ENCODE measurements at places on chromosomes 7 and 10. TPM values are rescaled to one million over a fixed set of nuclear protein-coding genes. Genes with fewer than 3 reads are reported as not detected.
A peak's percentile ranks its signal among the peaks of the same experiment; 100 is the strongest.

Gene WNT16
- 1.4 TPM for total RNA-seq

Gene HHEX
- 8.9 TPM for total RNA-seq

Gene MYH16
- total RNA-seq, result not detected

Gene TFR2
- total RNA-seq, result not detected

Gene ZFAND2A
- 21.6 TPM for total RNA-seq

Gene CPA1
- total RNA-seq, result not detected

Gene PON1
- not detected for total RNA-seq

Gene LAMB1
- 172 TPM for total RNA-seq

Gene PLCE1
- total RNA-seq, result 9.7 TPM

Gene ERVW-1
- not detected for total RNA-seq

Gene PLEKHS1
- total RNA-seq, result not detected

DNA sequence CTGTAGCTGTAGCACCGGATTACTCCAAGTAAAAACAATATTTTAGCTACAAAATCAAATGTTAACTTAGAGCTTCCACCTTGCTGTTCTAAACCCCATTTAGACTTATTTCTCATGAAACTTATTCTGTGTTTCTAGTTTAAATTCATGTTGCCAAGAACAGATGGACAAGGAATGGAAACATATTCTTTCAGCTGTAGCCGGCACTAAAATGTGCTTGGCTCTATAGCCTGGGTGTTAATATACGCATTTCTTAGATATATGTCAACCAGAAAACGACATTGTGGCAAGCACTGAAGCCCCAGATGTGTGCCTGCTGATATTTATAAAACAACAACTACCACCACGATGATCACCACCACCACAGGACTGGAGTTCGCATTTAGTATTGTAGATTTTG lies 190.3 kb upstream of the ETV1 start:
- no peak for DNase-seq

DNA sequence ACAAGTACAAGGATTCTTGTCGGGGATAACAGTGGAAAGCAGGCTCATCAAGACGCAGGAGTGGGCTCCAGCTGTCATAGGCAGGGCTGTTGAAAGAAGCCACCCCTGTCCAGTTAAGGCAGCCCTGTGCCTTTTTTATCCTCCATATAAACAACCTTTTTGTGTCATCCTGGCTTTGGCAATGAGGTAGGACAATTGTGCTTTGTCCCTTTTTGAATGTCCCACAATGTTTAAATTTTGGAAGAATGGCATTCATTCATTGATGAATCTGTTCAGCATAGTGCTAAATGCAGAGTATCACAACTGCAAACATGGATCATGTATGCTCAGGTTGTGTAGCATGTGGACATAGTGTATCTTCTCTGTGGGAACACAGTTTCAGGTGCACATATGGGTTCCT lies 66.7 kb downstream of the UBE3C start:
- DNase-seq, result no peak

GRCh38 chr7:44051611-44052220 lies 7.2 kb downstream of the DBNL start:
- DNase-seq, result no peak

- DNase-seq, result no peak
Observed at GRCh38 chr7:1422512-1423263, 36.6 kb downstream of the MICALL2 start.

DNA sequence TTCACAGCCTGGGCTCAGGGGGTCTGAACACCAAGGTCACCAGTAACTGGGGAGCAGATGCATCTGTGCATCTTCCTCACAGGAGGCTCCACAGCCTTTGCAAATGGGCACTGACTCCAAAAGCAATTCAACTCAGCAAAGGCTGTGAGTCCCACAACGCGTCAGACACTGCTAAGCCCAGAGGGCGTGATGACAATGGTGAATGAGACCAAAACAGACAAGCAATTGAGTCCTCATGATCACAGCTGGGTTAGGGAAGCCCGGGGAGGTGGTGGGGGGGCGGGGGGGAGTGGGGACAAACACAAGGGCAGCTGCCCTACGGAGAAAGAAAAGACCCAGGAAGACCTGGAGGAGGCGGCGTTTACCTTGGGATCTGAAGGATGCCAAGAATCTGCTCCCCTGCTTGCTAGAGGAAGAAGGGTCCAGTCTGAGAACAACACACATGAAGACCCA lies 61.6 kb upstream of the RNF32 start:
- no peak for DNase-seq

DNA sequence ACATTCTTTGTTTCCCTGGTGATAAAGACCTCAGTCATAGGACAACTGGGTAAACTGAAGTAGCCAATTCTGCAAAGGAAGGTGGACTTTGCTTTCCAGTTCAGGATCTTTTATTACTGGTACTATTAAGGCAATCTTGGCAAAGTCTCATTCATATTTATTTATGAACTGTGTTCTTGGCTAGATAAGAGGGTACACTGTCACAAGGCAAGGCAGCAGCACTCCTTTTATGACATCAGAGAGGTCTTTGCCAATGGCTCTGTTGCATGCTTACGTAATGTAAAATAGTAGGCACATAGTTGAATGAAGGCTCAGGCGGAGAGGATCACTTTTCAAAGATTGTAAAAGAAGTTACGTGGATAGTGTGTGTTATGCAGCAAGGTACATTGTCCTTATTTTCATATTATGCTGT lies 63.7 kb upstream of the PDK4 start:
- no peak for DNase-seq

DNA sequence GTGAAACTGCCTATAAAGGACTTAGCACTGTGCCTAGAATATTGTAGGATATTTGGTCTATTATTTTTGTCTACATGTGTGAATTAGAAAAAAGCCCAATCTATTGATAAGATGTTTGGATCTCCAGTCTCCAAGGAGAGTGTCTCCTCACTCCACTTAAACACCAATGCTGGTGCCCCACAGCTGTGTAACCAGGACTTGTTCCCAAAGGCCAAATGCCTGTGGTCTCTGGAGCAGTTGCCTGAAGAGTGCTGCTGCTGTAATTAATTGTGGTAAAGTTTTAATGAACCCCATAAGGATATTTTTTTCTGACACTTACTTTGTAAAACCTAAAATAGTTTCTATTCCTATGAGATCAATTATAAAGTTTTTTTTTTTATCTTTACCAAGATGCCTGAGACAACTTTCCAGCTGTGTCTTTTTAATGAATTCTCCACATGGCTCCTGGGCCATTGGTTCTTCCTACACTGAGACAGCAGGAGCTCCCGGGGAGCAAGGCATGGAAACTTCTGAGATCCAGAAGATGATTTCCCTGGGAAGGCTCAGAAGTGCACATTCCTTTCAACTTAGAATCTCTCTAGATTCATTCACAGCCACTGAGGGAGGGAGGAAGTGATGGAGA lies 11.2 kb upstream of the OR2A5 start:
- DNase-seq, result no peak

GRCh38 chr10:114347791-114348190 lies 56.5 kb downstream of the AFAP1L2 start:
- no peak for DNase-seq

GRCh38 chr7:4073750-4074149 lies 608.3 kb upstream of the FOXK1 start:
- DNase-seq, result no peak

DNA sequence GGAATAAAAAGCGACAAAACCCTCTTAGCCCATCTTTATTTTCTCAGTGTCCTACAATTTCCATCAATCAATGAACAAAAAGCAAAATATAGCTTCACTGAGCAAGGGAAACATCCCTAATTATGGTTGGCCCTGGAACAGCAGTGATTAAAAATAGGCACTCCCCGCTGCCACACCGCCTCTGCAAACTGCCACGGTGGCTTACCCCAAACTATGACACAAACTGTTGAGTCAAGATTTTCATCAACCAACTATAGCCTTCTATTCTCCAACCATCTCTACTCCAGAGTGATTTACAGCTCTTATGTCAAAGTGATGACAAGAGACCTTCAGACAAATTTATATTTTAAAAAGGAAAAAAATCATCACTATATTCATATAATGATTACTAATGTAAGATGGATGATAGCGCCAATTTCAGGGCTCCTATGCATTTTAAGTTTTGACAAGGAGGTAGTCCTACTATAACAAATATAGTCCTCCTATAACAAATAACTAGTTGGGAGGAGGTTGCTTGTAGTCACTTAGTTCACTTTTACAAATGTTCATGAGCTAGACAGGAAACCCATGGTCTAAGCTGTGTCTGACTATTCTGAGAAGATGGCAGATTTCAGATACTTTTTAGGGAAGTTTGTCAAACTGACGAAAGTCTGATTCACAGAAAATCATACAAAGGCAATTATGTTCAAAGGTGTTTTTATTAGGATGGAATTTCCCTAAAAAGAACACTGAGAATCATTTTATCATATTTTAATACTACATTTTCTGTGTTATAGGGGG lies 26.3 kb downstream of the DENND11 start:
- no peak for DNase-seq

GRCh38 chr7:134829380-134829986 lies 50.0 kb downstream of the CALD1 start:
- DNase-seq, result no peak

DNA sequence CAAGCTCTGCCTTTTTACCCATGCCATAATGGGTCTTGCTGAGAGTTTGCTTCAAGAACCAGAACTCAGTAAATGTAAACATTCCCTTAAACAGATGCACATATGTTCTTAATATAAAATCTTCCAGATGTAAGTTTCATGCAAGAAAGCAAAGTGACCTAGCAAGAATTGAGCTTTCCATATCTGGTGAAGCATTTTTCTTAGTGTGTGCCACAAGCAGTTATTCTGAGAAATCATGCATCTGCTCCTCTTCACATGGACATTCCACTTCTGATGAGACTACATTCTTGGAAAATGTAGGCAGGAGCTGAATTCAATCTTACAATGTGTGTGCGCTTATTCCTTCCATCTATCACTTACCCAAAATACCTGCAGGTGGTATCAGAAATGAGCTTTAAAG lies 227.8 kb upstream of the LRRTM3 start:
- no peak for DNase-seq

DNA sequence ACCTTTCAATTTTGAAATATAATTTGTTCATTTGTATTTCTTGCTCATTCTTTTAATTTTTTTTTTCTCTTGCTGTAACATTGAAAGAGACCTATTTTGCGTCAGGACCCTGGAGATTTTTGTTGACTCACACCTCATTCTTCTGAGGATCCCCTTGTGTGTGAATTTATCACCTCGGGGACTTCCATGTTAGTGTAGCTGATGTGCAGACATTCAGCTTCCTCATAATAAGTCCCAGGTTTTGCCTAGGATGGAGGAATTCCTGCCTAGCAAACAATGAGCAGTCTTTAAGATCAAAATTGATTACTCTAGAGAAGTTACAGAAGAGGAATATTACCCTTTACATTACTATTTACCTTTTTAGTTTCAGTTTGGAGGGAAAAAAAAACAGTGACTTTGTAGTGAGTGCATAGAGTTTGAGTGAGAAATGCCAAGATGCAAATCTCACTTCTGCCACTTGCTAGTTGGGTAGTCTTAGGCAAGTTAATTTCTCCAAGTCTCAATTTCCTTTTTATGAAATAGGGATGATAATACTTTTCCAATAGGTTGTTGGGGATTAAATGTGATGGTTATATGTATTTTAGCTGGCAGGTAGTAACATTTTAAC lies 14.3 kb downstream of the TES start:
- no peak for DNase-seq

DNA sequence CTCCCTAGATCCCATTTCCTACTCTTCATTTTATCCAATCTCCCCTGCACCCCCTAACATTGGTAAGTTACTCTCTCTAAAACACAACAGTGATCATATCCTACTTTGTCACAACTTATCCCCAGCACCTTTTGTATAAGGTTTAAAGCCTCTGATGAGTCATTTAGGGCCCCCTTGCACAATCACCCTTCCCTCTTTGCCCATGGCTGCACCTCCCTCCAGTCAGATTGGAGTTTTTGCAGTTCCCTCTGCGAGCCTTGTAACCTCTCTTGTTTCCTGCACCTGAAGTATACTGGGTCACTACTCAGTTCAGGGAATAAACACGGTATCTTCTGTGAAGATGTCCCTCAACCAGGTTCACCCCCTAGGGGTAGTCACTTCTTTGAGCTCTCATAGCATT lies 55.9 kb upstream of the ADRB1 start:
- no peak for DNase-seq

- DNase-seq, result no peak
Observed at GRCh38 chr7:84712374-84713121, 474.3 kb downstream of the SEMA3D start.

- no peak for DNase-seq
Observed at GRCh38 chr10:111261081-111261615, 184.3 kb downstream of the ADRA2A start.

DNA sequence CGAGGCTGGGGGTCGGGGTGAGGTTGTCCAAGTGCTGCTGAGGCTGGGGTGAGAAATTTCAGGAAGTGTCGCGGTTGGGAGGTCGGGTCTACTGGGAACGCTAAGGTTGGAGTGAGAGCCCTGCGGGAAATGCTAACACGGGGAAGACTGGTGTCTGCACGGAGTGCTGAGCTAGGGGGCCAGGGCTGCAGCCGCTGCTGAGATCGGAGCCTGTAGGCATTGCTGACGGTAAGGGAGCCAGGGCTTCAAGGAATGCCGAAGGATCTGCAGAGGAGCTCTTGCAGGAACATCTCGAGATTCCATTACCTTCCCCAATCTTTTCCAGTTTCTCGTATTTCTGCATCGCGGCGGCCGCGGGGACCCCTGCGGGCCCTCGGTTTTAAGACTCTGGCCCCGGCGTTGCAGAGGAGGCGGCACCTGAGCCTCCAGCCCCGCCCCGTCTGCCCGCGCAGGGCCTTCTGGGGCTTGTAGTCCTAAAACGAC lies at the start of gene CDK5:
Gene CDK5, minus strand, starts transcription at position 392 of the 483 bp plus-strand sequence. Its CDS starts 49 bp downstream, at position 343.
- peak; percentile 76 for DNase-seq

GRCh38 chr7:96548664-96549063 lies 161.0 kb downstream of the SEM1 start:
- no peak for DNase-seq

DNA sequence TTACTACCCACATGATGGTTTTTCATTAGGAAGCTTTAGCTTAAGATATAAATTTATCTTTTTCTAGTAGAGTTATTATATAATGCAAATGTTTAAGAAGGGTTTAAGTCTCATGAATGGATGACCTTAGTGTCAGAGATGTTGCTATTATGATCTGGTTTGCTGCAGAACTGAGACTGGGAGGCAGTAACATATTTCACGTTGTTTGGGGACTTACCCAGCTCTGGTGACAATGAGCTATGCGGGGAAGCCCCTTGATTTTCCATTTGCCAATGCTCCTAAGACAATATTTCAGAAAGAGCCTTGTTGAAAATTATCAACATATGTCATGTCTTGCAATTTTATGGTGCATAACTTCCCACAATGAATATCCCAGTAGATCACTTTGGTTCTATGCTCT lies 754.6 kb downstream of the REEP3 start:
- DNase-seq, result no peak

DNA sequence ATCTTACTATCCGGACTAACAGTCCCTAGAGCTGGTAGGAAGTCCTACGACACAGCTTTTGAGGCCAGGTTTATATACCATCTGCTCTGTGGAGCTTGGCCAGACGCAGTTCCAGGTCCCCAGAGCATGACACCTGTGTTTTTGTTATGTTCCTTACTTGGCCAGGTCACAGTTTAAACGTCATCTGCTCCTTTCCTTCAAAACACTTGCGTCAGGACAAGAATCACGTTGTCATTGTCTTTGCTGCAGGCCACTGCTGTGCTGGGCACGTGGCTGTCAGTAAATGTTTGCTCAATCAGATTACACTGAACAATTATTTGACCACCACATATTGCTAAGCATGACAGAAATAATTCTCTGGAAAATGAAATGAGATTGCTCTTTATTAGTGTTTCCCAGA lies 23.9 kb downstream of the SLC18A2 start:
- no peak for DNase-seq
